Muscle of back (tissue), 13 donors: ENCODE measurements at places on chromosomes 2 and 18. TPM values are rescaled to one million over a fixed set of nuclear protein-coding genes. Genes with fewer than 3 reads are reported as not detected.

Gene TYMS
- polyA plus RNA-seq, result 75.2 TPM

Gene DBI
- polyA plus RNA-seq, result 249 TPM

Gene STON1
- 12.0 TPM for polyA plus RNA-seq

Gene IER3IP1
- 25.4 TPM for polyA plus RNA-seq

Gene ANKRD62
- polyA plus RNA-seq, result 0.04 TPM

DNA sequence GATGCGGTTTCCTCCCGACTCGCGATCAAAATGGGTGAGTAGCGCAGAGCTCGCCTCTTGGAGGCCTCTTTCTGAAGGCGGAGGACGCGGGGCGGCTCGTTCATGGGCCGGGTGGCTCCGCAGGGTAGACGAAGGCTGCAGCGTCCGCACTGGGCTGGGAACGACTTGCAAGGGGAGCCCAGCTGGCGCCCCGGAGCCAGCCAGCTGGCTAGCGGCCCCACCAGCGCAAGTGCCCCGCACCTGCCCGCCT lies 328 bp upstream of the PASK start:
- no peak for DNase-seq

DNA sequence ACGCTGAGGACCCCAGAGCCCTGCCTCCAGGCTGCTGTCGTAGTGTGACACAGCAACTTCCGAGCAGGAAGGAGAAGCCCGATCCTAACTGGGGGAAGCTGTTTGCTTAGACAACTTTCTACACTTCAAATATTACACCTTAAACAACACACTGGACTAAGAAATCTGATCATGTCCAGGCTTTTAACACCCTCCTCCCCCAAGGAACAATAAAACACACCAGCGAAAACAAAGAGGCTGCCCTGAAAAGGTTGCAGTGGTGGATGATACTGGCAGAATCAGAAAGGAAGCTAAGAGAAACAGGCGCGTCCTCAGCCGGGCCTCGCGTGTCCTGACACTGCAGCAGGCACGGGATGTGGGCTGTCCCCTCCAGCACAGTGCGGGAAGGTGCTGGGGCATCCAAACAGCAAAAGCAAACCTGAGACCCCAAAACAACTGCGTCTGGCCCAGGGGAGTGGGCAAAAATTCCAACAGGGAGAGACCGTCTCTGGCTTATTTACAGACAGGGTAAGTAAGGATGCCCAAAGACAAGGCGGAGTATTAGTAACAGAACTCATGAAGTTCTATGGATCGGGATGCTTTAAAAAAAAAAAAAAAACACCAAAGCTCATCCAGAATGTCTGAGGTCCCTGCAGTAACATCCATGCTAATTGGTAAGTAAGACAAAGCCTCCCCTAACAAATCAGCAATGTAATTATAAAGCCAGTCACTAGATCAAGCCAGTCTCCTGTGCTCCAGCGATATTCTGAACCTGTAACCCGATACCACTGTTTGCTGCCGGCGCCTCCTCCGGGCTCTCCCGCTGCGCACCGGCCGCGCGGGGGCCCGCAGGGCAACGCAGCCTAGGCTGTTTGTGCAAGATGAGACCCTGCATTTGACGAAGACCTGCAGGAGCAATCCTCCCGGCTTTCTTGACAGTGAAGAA lies 9.0 kb downstream of the SERTAD2 start:
- DNase-seq, result peak; percentile 91

DNA sequence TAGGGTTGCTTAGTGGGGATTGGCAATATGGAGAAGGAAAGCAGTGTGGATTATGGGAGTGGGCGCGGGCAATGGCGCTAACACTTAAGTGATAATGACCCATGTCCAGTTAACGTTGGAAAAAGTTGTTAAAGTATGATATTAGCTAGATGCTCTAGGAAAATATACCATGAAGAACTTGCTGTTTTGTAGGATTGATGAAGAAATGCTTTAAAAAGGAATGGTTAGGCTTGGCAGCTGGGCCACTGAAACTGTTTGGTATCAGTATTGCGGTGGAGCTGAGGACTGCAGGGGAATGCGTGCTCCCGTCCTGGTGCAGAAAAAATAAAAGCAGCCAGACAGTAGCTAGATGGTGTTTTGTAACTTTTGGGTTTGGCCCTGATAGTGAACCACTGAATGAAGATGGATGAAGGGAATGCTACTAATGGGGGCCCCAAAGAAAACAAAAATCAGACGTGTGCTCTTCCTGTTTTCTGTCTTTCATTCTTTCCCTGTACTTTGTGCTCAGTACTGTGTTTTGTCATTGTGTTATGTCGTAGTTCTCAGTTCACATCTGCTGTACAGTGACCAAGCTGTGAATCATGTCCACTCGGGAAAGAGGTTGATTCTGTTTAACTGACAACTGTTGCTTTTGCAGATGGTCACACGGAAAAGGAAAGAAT lies 999 bp downstream of the INSIG2 start:
- peak; percentile 63 for DNase-seq

GRCh38 chr2:2524348-2524941 lies 193.4 kb upstream of the MYT1L start:
- no peak for DNase-seq

DNA sequence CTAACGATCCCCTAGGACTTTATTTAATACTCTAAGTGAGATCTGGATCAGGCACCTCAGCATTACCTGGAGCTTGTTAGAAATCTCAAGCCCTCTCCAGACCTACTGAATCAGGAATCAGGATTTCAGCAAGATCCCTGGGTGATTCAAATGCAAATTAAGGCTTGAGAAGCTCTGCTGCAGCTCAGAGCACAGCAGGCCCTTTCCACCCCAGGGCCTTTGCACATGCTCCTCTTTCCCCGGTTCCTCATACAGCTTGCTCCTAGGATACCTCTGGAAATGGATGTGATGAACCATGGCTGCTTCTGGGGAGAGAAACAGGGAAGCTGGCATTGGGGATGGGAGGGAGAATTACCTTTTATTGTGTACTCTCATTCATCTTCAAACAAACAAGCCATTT lies 40.3 kb upstream of the MGAT4A start:
- DNase-seq, result no peak

- DNase-seq, result no peak
Measured at GRCh38 chr2:218267259-218267658, 2.7 kb downstream of the AAMP start.

DNA sequence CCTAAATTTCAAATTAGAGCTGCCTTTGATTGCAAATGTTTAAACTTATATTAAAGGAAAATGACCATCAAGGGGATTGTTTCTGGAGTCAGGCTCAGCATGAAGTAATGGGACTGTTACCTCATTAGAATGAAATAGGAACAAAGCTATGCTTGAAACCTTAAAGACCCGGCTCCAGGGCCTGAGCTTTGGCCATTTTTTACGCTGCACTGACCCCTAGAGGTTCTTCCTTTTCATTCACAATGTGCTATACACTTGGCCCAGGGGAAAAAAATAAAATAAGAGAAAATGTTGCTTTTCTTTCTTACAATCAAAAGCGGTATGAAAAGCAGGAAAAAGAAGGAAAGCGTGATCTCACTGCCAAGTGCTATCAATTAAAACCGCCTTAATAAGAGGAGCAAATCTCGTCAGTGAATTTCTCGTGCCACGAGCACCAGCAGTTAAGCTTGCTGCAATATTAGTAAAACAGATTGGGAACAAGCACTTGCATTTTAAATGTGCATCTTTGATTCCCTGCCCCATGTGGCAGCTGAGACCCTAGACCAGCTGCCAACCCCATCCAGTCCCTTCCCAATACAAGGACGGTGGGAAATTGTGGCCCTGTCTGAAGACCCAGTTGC lies 96.6 kb downstream of the MBD2 start:
- DNase-seq, result peak; percentile 41

- peak; percentile 20 for DNase-seq
Measured at GRCh38 chr2:239881561-239882320, 143.4 kb downstream of the NDUFA10 start.

GRCh38 chr2:217966423-217967070 lies 36.2 kb downstream of the TNS1 start:
- no peak for DNase-seq

DNA sequence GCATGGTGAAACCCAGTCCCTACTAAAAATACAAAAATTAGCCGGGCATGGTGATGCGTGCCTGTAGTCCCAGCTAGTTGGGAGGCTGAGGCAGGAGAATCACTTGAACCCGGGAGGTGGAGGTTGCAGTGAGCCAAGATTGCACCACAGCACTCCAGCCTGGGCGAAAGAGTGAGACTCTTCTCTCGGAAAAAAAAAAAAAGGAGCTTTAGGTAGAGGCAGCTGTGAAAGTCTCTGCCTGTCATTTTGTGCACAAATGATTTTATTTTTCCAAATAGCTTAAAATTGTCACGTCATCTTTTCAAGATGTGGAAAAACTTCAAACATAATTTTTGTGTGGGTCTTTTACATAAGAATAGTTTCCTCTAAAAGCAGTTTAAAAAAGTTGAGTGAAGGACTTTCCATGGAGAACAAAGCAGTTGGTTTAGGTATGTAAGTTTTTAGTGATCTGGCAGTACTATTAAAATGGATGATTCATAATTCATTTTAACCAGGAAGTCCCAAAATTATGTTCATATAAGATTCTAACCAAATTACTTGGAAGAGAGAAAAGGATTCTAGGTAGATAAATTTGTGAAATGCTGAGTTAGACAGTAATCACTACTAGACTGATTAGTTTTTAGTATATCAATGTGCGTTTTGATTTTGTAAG lies 11.5 kb downstream of the CCNYL1 start:
- no peak for DNase-seq

GRCh38 chr2:226835420-226835795 lies 446 bp upstream of the RHBDD1 start:
- no peak for DNase-seq

- no peak for DNase-seq
Measured at GRCh38 chr2:15687720-15688119, 96.1 kb downstream of the DDX1 start.

GRCh38 chr18:75809926-75810255 lies 382.4 kb upstream of the SMIM21 start:
- DNase-seq, result no peak

DNA sequence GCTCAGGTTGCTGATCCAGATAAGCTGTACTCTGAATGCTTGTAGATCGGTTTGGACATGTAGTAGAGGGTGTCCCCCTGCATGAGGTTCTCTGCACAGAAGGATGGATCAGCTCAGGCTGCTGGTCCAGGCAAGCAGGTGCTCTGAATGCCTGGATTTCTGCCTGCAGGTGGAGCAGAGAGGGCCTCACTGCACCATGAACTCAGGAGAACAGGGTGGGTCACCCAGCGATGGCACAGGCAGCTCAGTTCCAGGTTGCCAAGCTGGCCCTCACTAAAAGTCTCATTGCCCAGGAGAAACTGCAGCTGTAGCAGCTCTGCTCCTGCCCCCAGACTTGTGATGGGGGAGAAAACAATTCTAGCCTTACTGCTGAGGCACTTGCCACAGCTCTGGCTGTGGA lies 491.8 kb downstream of the XIRP2 start:
- DNase-seq, result no peak

DNA sequence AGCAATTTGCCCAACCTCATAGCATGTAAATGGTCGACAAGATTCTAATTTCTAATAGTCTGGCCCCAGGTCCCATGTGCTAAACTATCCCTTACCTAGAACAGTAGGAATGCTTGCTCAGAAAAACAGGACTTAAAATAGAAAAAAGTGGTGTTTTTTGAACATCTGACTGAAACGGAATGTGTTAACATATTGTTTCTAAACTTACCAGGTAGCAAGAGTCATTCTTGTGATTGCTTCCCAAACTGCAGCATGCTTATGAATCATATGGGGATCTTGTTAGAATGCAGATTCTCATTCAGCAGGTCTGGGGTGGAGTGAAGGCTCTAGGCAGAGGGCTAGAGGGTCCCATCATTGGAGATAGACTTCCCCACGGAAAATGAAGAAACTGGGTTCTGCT lies 5.8 kb upstream of the SLC20A1 start:
- no peak for DNase-seq

GRCh38 chr2:212596688-212597087 lies 58.1 kb upstream of the ERBB4 start:
- no peak for DNase-seq

GRCh38 chr2:172655838-172656573 lies 79.6 kb upstream of the RAPGEF4 start:
- DNase-seq, result no peak

DNA sequence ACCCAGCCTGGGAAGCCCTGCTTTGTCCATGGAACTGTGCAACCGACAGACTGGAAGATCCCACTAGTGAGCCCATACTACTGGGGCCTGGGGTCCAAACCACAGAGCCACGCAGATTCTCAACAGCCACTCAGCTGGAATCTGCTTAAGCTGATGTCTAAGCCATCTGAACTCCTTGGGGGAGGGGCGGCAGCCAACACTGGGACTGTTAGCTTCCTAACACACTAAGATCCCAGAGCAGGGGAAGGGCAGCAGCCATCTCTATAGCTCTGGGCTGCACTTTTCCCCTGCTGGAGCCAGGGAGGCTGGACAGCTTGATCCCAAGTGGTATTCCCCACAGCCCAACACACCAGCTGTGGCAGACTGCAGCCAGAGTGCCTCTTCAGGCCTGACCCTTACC lies 118.3 kb downstream of the RPRM start:
- no peak for DNase-seq

DNA sequence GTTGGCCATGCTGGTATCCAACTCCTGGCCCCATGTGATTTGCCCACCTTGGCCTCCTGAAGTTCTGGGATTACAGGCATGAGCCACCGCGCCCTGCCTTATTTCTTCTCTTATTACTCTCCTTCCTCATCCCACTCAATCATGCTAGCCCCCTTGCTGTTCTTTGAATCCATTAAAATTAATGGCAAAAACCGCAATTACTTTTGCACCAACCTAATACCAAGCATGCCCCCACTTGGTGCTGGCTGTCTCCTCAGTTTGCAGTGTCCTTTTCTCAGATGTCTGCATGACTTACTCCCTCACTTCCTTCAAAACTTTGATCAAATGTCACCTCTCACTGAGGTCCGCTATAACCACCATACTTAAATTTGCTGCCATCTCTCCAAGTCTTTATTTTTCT lies 34.6 kb downstream of the DYTN start:
- no peak for DNase-seq

GRCh38 chr18:48769006-48769636 lies 181.6 kb downstream of the SMAD7 start:
- DNase-seq, result no peak

DNA sequence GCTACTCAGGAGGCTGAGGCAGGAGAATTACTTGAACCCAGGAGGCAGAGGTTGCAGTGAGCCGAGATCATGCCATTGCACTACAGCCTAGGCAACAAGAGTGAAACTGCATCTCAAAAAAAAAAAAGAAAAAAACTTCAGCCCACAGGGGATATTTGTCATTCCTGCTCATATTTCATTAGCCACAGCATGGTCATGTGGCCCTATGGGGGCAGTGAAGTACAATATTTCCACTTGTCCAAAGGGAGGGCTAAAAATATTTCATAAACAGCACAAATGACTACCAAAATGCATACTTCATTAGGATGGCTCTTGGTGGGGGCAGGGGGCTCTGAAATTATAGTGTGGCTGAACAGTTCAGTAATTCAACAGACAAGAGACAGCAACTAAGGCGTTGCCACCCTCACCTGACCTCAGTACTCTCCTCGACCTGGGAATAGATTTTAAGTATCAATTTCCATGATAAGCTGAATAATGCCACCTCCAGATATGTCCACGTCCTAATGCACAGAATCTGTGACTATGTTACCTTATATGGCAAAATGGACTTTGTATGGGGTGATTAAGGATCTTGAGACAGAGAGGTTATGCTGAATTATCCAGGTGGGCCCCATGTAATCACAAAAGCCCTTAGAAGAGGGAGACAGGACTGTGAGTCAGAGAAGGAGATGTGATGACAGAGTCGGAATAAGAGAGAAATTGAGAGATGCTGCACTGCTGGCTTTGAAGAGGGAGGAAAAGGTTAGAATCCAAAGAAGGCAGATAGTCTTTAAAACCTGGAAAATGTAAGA lies 158.2 kb upstream of the CRIM1 start:
- DNase-seq, result no peak

- no peak for DNase-seq
Measured at GRCh38 chr2:164948540-164948939, 6.8 kb downstream of the SLC38A11 start.
